ENCODE measurements at places on chromosomes 6 and 20.

GRCh38 chr6:11207199-11207968 lies 25.1 kb downstream of the NEDD9 start:
- no peak for DNase-seq

- DNase-seq: no peak
Measured at GRCh38 chr6:4313044-4313686, 177.8 kb upstream of the ECI2 start.

DNA sequence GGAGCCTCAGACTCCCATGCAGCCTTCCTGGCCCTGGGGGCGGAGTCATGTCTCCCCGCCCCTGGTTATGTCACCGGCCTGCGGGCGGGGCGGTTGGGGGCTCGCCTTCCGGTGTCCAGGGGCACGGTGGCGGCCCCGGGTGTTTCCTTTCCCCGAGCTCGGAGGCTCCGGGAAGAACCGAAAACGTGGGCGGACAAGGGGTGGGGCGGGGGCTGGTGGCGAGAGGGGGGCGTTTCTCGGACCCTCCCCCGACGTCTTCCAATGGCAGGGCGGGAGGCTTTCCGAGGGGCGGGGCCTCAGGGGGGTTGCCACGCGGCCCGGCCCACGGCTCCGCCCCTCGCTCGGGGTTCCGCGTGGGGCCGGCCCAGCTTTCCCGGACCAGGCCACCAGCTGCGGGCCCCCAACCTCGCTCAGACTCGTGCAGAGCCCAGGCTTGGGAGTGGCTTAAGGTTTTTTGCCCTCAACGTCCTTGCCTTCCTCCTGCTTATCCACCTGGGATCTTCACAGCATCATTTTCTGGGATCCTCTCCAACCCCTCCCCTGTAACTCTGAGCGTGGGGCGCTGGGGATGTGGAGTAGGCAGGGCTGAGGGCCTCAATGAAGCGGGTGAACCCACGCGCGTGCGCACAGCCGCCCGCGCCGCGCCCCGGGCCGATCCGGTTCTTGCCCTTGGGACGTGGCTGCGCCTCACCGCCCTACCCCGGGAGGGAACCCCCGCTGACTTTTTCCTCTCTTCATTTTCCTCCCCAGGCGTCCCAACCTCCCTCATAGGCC lies 2.1 kb upstream of the NRN1 start:
- no peak for DNase-seq

DNA sequence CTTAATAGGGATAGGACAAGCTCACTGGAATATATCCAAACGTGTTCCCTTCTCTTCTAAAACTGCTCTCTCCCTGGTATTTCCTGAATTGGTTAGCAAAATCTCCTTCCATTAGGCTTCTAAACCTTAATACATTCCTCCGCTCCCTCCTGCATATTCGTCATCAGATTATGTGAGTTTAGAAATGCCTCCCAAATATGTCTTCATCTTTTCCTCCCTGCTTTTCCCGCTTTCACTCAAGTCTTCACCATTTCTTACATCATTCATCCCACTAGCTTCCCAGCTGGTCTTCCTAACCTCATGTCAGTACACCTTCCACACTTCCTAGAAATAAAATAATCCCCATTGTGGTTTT lies 26.9 kb downstream of the SLC22A16 start:
- DNase-seq: no peak

DNA sequence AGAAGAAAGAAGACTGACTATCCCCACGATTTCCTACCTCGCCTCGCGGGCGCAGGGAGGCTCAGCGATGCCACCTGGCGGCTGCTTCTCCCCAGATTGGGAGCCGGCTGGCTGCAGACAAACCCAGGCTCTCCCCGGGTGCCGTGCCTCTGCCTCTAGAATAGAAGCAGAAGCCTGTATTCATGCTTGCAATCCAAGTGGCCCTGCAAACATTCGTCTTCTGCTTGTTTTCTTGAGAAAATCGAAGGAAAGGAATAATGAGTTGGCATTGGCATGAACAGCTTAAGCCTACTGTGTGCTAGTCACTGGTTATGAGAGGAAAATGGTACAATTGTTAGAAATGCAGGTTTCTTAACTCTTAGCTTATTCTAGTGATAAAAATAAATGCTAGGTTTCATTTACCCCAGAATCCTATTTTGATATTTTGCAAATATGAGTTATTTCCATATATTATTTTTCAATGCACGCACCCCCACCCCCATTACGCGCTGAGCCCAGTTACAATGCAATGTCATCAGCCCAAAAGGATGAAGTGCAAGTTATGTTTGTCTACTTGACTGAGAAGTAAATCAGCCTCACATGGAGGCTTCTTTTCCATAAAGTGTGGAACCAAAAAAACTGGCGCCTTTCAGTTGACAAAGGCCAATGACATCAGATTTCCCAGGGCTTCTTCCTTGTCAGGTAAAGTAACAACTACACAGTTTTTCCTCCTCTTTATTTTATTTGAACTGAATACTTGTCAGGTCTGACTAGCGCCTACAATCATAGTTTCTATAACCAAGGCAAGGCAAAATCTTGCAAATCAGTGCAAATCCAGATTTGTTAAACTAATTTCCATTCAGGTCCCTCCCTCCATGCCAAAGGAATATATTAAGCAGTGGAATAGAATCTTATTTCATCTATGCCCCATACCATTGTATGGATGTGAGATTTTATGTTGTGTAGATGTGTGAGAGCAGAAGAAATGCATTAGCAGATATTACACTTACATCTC lies 3.9 kb upstream of the SOX4 start:
- peak; percentile 61 for DNase-seq

Data from stimulated activated CD8-positive, alpha-beta memory T cell treated with anti-CD3 and anti-CD28 coated beads, Interleukin-12 subunit alpha, Interleukin-12 subunit beta, amount 100 ng/mL, for 1 hour (primary cell).